Kidney (tissue), 22 donors: ENCODE measurements at places on chromosomes 6 and 20. TPM values are rescaled to one million over a fixed set of nuclear protein-coding genes. Genes with fewer than 3 reads are reported as not detected.

The SLC35D3 gene
- polyA plus RNA-seq, result not detected

The RIPOR3 gene
- 10.5 TPM for polyA plus RNA-seq

The IPCEF1 gene
- 2.7 TPM for polyA plus RNA-seq

The PBOV1 gene
- not detected for polyA plus RNA-seq

The TMEM217 gene
- 0.67 TPM for polyA plus RNA-seq

The ADGRF5 gene
- polyA plus RNA-seq, result 44.1 TPM

The PRSS35 gene
- polyA plus RNA-seq, result 2.0 TPM

The HS3ST5 gene
- polyA plus RNA-seq, result not detected

The HLA-DOB gene
- 1.9 TPM for polyA plus RNA-seq

The KHDC1L gene
- not detected for polyA plus RNA-seq

The ZBTB24 gene
- polyA plus RNA-seq, result 3.1 TPM

The NRN1 gene
- 6.4 TPM for polyA plus RNA-seq

The NOX3 gene
- polyA plus RNA-seq, result not detected

The GTSF1L gene
- not detected for polyA plus RNA-seq

The SYCP2 gene
- 2.1 TPM for polyA plus RNA-seq

The CAPN11 gene
- polyA plus RNA-seq, result 0.39 TPM

The SMOC2 gene
- polyA plus RNA-seq, result 6.5 TPM

The SIM1 gene
- polyA plus RNA-seq, result 4.4 TPM

The FNDC1 gene
- polyA plus RNA-seq, result 0.69 TPM

The SIRPA gene
- 24.7 TPM for polyA plus RNA-seq

The COX4I2 gene
- polyA plus RNA-seq, result 6.9 TPM

The KCNK17 gene
- not detected for polyA plus RNA-seq

The TAF4 gene
- 3.7 TPM for polyA plus RNA-seq
